Ureter (tissue), 1 donor: ENCODE measurements at places on chromosomes 12 and 14.
A peak's percentile ranks its signal among the peaks of the same experiment; 100 is the strongest.

- no peak for DNase-seq
These were observed 2.0 kb upstream of the ING4 start for GRCh38 chr12:6664902-6665301.

DNA sequence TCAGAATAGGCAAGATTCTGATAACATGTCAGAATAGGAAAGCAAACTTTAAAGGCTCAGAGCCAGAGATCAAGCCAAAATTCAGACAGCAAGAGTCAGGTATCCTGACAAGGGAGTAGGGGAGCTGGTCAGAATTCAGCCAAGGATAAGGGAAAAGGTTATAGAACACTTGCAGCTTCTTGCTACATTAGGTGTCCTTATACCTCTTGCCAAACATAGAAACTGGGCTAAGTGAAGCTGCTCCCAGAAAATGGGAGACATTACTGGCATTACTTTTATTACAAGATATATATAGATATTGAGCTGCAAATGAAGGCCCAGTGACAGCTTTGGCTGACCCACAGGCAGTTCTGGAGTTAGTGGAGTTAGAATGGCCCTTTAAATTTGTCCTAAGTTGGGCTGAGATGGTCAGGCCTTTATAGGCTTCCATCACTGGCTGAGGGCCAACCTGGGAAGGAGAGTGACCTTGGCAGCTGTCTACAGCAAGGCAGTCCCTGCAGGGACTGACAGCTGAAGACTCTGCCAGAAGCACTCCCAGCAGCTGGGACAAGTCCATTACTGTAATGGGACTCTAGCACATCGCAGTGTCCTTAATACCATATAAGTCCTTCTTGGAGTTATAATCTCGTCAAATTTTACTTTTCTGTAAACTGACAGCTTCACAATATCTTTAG is 83.0 kb downstream of the LRRC9 start:
- DNase-seq = no peak

- DNase-seq = no peak
These were observed 163.6 kb downstream of the BRMS1L start for GRCh38 chr14:35989736-35990135.

DNA sequence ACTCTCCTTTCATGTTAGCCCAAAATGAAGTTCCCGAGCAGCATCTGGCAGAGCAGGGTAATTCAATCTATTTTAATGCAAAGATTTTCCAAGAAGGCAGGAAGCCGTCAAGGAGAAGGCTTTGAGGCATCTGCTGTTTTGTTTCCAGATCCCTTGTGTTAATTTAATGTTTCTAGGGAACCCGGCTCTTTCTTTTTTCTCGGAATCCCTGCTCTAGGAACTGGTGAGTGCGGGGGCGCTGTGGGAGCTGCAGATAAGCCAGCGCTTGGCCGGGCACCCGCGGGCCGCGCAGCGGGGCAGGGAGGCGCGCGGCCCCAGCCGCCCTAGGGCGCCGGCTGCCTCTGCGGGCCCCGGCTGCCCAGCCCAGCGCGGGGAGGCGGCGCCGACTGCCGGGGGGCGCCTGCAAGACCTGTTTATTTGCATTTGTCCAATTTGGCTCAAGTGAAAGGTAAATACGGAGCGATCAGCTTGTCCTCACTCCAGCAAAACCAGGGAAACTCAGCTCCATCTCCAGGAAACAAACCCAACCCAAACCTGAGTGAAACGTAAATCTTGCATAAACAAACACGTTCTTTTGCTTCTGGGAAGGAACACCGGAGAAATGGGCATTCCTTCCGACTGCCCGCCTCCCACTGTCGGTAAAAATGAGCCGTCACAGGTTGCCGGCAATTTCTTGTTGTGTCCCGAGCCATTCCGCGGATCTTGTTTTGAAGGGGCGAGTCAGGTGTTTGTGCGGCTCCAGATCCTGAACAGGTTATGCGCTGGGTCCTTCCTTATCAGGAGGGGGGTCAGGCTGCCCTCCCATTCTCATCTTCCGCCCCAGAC is 65.1 kb downstream of the CRADD start:
- DNase-seq = peak; percentile 66

- no peak for DNase-seq
These were observed 307.1 kb downstream of the RPL10L start for GRCh38 chr14:46344327-46344937.
